ENCODE measurements at places on chromosomes 1 and 21.

DNA sequence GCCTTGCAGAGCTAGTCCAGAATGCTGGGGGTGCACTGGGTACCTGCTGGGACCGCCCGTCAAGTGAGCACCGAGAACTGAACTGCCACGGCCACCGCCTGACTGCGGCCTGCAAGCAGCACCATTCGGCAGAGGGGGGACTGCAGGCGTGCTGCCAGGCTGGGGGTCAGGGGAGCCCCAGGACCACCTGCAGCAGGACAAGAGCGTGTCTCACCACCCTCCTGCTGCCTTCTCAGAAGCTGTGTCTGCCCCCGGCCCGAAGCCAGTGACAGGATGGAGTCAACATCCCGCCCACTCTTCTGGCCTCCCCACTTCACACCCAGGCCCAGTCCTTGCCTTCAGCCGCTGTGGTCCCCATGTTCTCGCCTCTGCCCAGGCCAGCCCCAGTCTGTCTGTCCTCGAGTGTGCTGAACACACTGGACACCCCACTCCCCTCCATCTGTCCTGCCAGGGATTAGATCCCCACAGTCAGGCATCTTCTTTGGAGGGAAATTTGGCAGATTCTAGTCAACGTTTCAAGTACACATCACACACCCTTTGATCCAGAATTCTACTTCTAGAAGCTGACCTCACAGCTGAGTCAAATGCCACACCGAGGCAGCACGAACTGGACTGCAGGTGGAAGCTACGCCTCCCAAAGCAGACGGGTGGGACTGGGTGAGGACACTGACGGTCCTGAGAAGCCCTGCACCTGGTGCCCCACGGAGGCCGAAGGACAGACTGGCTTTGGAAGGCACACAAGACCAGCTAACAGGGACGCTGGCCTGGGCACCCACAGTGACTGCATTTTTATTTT, 26.0 kb downstream of the PTTG1IP start:
- DNase-seq = no peak

- no peak for DNase-seq
Measured at GRCh38 chr1:185434721-185435120, 117.7 kb upstream of the IVNS1ABP start.

DNA sequence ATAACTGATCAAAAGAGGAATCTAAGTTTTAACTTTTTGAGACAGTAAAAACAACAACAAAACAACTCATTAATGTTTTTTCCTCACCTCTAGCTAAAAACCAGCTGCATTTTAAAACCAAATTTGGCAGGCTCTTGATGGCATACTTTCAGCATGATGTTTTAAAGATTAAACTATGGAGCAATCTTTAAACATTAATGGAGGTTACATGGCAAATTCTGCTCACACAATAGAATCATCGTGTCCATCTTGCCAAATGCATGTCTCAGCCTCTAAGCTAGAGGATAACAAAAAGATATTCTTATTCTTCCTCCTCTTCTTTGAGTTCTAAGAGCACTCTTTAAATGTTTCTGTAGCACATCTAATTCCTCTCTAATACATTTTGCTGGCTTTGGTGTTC, 579.8 kb upstream of the PKN2 start:
- no peak for DNase-seq

DNA sequence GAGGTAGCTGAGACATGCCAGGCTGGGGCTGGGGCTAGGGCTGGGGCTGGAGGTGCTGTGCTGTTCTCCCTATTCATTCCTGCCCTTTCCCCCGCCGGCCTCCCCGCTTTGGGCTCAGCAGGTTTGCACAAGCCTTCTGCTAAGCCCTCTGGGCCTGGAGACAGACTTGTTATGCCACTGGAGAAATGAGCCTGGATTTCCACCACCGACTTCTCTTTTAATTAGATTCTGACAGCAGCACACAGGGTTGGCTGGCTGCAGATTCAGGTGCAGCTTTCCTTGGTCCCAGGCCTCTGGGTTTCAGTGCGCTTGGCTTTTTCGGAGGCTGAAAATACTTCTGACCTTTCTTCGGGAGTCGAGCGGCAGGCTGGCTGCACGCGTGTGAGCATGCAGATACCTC, 71.5 kb upstream of the ACTL8 start:
- no peak for DNase-seq

- DNase-seq = no peak
Measured at GRCh38 chr1:211948377-211948776, 87.0 kb downstream of the INTS7 start.

DNA sequence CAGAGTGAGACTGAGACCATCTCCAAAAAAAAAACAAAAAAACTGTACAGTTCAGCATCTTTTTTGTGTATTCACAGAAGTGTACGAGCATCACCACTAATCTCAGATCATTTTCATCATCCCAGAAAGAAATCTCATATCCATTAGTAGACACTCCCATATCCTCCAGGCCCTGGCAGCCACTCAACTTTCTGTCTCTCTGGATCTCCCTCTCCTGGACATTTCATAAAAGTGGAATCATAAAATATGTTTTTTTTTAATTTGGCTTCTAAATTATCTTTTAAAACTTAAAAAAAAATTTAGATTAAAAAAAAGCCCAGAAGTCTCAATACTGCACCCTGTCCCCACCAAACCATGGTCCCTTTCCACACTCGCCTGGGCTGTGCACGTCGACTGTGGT, 22.1 kb downstream of the RIPPLY3 start:
- DNase-seq = no peak

GRCh38 chr21:33289199-33289819, 23.1 kb downstream of the IL10RB start:
- no peak for DNase-seq

DNA sequence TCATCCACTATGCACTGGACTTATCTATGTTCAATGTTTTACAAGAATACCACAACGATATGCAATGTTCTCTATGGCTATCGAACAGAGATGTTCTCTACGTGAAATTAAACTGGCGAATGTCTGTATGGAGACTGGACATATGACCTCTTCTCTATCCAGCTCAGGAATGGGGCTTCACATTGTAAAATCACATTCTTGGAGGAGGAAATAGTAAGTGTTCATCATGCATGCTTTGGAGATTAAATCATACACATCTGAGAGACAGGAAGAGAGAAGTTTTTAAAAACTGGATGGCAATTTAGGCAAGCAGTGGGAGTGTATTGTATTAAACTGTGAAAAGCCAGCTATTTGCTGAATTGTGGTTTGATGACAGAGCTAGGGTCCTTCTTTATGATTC, 47.9 kb upstream of the RGL1 start:
- DNase-seq = no peak

DNA sequence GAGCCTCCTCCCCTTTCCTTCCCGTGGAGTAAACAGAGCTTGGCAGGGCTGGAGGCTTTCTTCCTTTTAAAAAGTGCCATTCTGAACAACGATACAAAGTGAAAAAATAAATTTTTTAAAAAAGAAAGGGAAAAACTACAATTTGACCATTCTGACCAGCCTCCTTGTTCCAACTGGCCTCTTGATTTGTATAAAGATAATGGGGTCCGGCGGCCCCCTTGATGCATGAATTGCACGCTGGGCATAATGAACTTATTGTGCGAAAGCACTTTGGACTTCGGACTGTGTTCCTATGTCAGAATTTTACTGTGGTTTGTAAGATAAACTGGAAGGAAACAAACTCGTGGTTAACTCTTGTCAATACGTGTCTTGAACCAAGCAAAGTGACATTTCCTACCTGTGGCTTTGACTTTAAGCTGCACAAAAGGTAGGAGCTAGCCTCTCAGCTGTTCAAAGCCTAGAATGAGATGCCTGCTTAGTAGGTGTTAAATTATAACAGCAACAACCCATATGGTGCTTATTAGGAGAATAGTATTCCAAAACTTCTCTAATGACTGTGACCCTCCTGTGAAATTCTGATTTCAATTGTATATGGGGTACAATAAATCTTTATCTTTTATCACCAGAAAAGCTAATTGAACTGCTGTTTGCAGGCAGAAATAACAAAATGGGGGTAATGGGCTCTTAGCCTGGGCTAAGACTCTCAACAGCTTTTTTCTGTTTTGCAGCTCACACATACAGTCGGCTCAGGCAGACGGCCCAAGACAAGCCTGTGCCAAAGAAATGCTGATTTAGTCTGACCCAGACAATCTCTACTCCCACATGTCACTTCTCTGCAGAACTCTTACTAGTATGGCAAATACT, 9.3 kb downstream of the IRF2BP2 start:
- DNase-seq = no peak

GRCh38 chr1:160101717-160102522, 3.5 kb upstream of the IGSF8 start:
- no peak for DNase-seq

GRCh38 chr1:225613006-225613405, 39.9 kb downstream of the ENAH start:
- no peak for DNase-seq

DNA sequence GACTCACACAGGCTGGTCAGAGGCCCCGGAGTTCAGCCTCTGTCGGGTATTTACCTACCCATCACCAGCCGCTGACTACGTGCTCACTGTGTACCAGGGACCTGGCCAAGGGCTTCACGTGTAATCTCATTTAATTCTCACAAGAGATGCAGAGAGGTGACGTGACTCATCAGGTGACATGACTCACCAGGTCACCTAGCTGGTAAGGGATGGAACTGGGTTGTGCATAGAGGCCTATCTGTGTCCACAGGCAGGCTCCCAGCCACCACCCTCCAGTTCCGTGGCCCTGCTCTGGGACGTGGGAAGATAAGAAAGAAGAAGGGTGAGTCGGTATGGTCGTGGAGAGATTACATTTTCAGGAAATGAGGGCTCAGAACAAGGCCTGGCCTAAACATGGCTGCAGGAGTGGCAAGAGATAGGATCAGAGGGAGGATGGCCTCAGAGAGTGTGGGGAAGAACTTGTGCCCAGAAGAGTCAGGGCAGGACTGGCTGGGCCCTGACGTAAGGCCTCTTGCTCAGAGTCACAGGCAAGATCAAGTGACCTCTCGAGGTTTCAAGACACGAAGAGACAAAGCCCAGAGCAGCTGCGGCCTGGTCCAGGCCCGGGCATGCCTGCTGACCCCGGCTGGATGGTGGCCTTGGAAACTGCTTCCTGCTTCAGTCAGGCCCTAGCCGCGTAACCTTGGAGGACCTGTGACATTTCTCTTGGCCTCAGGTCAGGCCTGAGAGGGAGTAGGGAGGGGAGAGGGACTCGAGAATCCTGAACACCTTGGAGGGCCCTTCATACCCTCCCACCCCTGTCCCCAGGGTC, 52.7 kb upstream of the WASF2 start:
- no peak for DNase-seq

- no peak for DNase-seq
Measured at GRCh38 chr1:245008761-245009160, 144.4 kb upstream of the HNRNPU start.

- no peak for DNase-seq
Measured at GRCh38 chr1:230230273-230230672, 163.2 kb downstream of the GALNT2 start.

DNA sequence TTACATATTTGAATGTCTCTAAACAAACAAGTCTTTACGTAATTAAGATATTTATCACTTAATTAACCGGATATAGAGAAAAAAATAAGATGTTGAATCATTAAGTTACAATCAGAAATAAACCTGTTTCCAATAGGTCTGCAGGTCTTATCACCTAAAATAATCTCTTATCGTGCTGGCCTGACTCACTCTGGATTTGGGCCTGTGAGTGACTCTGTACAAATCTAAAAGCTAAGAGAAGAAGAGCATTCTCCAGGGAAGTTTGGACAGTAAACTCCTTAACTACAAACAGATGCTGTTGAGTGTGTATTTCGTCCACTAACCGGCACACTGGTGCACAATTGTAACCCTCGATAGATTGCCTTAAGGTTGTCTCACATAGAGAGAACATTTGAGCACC, 25.3 kb downstream of the CEP104 start:
- no peak for DNase-seq

All from CD4-positive, alpha-beta T cell (primary cell).